Progenitor cell of endocrine pancreas (in vitro differentiated cells): ENCODE measurements at places on chromosomes 5 and 9.

DNA sequence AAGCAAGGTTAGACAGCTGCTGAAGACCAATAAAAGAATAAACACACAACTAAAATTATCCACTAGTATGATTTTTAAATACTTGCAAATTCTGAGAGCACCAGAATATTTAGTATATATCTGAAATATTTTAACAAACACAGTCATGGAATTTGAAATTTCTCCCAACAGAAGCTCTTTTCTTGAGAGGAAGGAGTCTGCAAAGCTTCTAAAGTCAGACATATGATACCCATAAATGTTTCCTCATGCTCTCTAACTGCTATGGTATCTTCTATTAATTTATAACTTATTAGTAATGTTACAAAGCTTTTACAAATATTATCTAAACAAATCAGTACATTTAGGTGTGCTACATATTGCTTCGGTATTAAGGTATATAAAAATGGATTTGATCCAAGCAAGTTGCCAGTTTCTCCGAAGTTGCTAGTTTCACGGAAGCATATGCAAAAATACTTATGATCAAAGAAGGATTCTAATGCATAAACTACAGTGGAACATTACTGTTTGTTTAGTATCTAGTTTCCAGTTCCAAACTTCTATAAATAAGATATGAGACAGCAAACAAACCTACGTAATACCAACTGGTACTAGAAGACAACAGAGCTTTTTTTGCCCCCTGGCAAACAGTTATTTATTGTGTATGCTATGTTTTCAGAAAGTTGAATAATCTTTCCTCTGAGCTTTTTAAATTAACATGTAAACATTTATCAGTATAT, 22.0 kb downstream of the FNIP1 start:
- H3K27ac ChIP-seq: no peak overlapping the region
- no peaks in the 10 kb centered on the region for H3K27me3 ChIP-seq
- H3K36me3 ChIP-seq: peaks cover 3% of the 10 kb centered on the region
- peaks cover 4% of the 10 kb centered on the region for H3K4me1 ChIP-seq
- DNase-seq: no peak

GRCh38 chr9:122190597-122191381, 31.1 kb downstream of the MORN5 start:
- peaks cover 32% of the 10 kb centered on the region for H3K27me3 ChIP-seq
- H3K4me3 ChIP-seq: no peak overlapping the region
- no peak overlapping the region for H3K27ac ChIP-seq
- DNase-seq: no peak

GRCh38 chr5:17069995-17070511, 134.0 kb upstream of the MYO10 start:
- no peak for DNase-seq
- no peaks in the 10 kb centered on the region for H3K27me3 ChIP-seq
- H3K27ac ChIP-seq: no peak overlapping the region
- H3K4me1 ChIP-seq: peaks cover 5% of the 10 kb centered on the region

DNA sequence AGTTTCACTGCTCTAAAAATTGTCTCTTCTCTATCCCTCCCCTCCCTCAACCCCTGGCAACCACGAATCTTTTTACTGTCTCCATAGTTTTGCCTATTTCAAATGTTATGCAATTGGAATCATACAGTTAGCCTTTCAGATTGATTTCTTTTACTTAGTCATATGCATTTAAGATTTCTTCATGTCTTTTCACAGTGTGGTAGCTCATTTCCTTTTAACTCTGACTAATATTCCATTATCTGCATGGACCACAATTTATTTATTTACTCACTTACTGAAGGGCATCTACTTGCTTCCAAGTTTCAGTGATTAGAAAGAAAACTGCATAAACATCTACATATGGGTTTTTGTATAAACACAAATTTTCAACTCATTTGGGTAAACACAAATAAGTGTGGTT, 372.3 kb downstream of the CDH18 start:
- H3K27ac ChIP-seq: no peak overlapping the region
- H3K27me3 ChIP-seq: no peaks in the 10 kb centered on the region
- no peaks in the 10 kb centered on the region for H3K36me3 ChIP-seq

DNA sequence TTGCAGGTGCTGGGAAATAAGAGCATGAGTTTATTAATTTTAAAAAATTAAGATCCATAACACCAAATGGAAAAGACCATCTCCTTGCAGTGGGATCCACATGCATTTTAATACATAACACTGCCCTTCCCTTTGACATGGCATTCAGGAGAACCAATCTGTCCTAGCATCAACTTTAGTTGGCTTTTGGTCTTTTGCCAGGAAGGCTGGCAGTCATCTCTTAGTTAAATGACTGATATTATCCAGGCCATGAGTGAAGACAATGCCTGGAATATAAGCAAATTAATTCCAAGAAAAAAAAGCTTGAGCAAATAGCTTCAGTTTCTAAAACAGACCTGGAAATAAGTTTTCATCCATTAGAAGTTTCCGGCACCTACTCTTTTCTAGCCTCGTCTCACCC, 55.1 kb upstream of the OTULINL start:
- H3K4me1 ChIP-seq: no peaks in the 10 kb centered on the region
- DNase-seq: no peak
- no peak overlapping the region for H3K4me3 ChIP-seq
- no peaks in the 10 kb centered on the region for H3K27me3 ChIP-seq
- H3K27ac ChIP-seq: no peak overlapping the region
- no peaks in the 10 kb centered on the region for H3K36me3 ChIP-seq

GRCh38 chr5:30390095-30390494, 803.4 kb upstream of the CDH6 start:
- no peak overlapping the region for H3K27ac ChIP-seq
- H3K4me3 ChIP-seq: no peak overlapping the region
- no peaks in the 10 kb centered on the region for H3K36me3 ChIP-seq
- no peak for DNase-seq

GRCh38 chr5:133196441-133197085, 144.8 kb downstream of the HSPA4 start:
- DNase-seq: no peak
- no peak overlapping the region for H3K27ac ChIP-seq
- no peaks in the 10 kb centered on the region for H3K36me3 ChIP-seq
- peaks cover 35% of the 10 kb centered on the region for H3K27me3 ChIP-seq
- H3K4me3 ChIP-seq: no peak overlapping the region

DNA sequence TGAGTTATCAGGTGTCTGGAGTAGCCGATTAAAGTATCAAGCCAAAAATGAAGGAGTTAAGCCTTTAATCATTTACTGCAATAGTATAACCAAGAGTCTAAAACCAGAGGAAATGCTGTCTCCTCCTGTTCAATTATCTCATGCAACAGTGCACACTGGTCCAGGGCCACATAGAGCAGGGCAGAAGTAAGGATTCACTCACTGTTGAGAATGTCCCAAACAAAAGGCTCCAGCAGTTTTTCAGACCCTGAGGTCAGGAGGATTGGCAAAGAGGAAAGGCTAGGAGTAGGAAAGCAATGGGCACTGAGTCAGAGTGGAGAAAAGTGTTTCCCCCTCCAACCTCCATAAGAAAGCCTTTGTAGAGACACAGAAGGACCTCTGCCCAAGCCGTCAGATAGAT, 168.2 kb downstream of the RNF180 start:
- H3K4me1 ChIP-seq: no peaks in the 10 kb centered on the region
- no peaks in the 10 kb centered on the region for H3K27me3 ChIP-seq
- H3K36me3 ChIP-seq: no peaks in the 10 kb centered on the region
- H3K27ac ChIP-seq: no peak overlapping the region
- no peak overlapping the region for H3K4me3 ChIP-seq
- DNase-seq: no peak

GRCh38 chr9:38278931-38279679, 113.4 kb upstream of the ALDH1B1 start:
- no peaks in the 10 kb centered on the region for H3K36me3 ChIP-seq
- peaks cover 9% of the 10 kb centered on the region for H3K4me1 ChIP-seq
- no peak for DNase-seq

DNA sequence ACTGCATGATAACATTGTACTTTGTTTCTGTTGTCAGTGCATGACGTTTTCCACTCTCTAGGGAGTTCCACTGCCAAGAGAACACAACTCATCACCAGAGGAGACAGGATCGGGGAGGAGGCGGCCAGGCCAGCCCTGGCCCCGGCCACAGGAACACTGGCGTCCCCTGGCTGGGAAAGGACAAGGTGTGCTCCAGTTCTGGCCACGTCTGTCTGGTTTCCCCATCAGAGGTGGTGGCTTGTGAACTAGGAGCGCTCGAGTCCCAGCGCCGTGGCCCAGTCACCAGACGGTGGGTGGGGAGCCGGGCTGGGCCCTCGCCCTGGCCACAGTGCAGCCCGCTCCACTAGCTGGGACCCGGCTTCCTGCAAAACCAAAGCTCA, 211.9 kb upstream of the IRX4 start:
- H3K27me3 ChIP-seq: peaks cover 14% of the 10 kb centered on the region
- DNase-seq: no peak
- H3K4me1 ChIP-seq: peaks cover 13% of the 10 kb centered on the region
- H3K4me3 ChIP-seq: no peak overlapping the region
- H3K27ac ChIP-seq: no peak overlapping the region
- H3K36me3 ChIP-seq: no peaks in the 10 kb centered on the region

DNA sequence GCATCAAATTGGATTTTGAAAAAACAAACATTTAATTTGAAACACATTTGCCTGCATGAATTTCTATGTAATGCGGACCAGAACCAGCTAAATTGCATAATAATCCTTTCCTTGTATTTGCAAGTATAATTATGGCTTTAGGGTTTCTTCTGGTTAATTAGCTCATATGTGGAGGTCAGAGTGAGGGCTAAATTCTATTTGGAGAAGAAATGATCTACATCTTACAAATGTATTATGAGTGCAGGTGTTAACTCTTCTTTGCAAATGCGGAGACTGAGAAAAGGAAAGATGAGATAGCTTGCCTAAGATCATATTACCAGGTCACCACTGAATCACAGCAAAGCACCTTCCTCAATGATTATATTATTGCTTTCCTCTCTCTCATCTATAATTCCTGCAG, 194.7 kb downstream of the CDH9 start:
- H3K27me3 ChIP-seq: no peaks in the 10 kb centered on the region
- H3K27ac ChIP-seq: no peak overlapping the region
- no peak overlapping the region for H3K4me3 ChIP-seq
- H3K36me3 ChIP-seq: no peaks in the 10 kb centered on the region
- peaks cover 3% of the 10 kb centered on the region for H3K4me1 ChIP-seq
- DNase-seq: no peak

GRCh38 chr5:546376-546908, 22.2 kb upstream of the SLC9A3 start:
- H3K4me3 ChIP-seq: no peak overlapping the region
- H3K27me3 ChIP-seq: peaks cover 37% of the 10 kb centered on the region
- DNase-seq: no peak
- H3K4me1 ChIP-seq: no peaks in the 10 kb centered on the region

GRCh38 chr5:135842737-135843136, 8.3 kb downstream of the SLC25A48 start:
- no peaks in the 10 kb centered on the region for H3K36me3 ChIP-seq
- H3K4me3 ChIP-seq: no peak overlapping the region
- peaks cover 28% of the 10 kb centered on the region for H3K27me3 ChIP-seq
